ENCODE measurements at places on chromosomes 3 and 15.

DNA sequence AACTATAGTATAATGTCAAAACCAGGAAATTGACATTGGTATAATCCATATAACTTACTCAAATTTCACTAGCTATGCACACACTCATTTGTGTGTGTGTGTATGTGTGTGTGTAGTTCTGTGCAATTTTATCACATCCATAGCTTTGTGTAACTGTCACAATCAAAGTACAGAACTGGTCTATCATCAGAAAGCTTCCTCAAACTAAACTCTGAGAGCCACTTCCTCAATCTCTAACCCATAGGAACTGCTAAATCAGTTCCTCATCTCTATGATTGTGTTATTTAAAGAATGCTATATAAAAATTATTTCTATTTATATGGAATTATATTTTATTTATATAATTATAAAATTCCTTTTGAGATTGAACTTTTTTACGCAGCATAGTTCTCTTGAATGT lies 18.1 kb downstream of the LNP1 start:
- no peak for DNase-seq

DNA sequence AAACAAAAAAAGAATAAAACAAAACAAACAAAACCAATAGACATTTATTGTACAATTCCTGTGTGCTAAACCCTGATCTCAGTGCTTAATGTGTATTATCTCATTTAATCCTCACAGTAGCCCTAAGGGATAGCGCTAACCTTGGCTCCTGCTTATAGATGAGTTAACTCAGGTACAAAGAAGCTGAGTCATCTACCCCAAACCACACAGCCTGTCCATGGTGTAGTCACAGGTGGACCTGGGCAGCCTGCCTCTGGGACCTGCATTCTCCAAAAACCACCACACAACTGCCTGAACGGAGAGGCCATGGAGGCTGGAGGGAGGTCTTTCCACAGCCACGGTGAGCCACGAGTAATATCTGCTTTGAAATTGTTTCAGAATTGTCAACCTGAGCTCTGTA lies 5.5 kb upstream of the CLN6 start:
- no peak for DNase-seq

GRCh38 chr3:40267937-40268724 lies 41.4 kb upstream of the EIF1B start:
- DNase-seq, result no peak

DNA sequence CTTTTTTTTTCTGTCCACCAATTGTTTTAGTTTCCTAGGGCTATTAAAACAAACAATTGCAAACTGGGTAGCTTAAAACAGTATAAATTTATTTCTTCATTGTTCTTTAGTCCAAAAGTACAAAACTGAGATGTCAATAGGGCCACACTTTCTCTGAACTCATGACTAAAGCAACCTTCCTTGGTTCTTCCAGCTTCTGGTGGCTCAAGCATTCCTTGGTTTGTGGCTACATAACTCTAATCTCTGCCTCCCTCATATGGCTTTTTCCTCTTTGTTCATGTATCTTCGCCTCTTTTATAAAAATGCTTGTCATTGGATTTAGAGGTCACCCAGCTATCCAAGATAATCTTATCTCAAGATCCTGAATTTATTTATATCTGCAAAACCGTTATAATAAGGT lies 914.5 kb upstream of the EPHA6 start:
- DNase-seq, result no peak

DNA sequence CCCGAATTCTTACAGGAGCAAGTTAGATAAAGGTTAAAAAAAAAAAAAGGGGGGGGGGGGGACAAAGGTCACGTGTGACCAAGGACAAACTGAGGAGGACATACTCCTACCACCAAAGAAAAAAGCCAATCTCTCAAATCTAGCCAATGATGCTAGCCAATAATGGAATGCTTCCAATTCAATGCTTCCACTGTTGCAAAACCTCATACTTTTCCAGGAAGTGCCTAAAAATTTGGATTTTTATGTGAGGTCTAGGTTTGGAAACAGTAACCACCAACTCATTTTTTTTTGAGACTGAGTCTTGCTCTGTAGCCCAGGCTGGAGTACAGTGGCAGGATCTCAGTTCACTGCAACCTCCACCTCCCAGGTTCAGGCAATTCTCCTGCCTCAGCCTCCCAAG lies 11.4 kb downstream of the MSL2 start:
- DNase-seq, result no peak

GRCh38 chr15:66912001-66912400 lies 153.4 kb upstream of the SMAD3 start:
- no peak for DNase-seq

- DNase-seq, result no peak
These were observed 544 bp upstream of the TIMMDC1 start for GRCh38 chr3:119497820-119498185.

GRCh38 chr3:126518779-126519177 lies 1.2 kb upstream of the UROC1 start:
- no peak for DNase-seq

DNA sequence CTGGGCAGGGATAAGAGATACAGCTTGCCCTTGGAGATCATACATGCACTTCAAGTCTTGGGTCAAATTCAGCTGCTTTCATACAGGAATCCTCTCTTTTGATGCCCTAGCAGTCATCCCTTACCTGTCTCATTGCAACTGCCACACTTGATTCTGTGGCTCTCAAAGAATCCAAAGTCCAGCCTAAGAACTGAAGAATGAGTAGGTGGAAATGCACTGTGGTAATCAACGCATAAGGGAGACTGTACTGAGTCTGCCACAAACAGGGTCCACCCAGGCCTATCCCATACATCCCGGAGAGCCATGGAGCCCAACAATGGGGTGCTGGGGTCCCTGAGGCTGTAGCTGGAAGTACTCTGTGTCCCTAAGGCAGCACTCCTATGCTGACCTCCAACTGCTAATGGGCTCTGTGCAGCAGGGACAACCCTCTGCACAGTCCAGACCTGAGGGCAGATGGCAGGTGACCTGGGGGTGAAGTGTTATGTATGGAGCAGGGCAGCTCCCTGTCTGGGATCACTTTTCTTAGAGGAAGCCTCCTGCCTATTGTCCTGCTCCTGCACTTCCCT lies 1.7 kb upstream of the VPS18 start:
- DNase-seq, result no peak

- DNase-seq, result no peak
These were observed 80.2 kb downstream of the WNT5A start for GRCh38 chr3:55406696-55407425.

DNA sequence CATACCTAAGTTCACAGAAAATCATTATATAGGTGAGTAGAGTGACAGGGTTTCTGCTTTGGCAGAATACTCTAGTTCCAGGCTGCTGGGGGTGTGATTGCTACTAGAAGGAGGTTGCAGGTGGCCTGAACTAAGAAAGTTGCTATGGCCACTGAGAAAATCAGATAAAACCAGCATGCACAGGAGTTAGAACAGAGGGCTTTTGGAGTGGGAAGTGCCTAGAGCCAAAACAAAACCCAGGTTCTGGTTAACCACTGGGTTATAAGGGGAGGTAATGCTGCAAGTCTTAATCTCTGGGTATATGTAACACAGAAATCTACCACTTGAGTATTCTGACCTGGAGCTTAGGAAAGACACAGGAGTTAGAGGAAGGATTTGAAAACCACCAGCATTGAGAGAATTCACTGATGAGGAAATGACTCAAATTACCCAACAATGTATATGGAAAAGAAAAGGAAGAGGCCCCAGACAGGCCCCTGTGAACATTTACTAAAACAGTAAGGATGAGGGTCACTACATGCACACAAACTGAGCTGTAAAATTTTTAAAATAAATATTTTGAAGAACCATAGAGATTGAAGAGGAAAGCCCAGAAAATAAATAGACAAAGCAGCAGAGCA lies 60.0 kb downstream of the PLOD2 start:
- DNase-seq, result no peak

GRCh38 chr15:42131006-42131405 lies 25.4 kb downstream of the PLA2G4F start:
- DNase-seq, result no peak

DNA sequence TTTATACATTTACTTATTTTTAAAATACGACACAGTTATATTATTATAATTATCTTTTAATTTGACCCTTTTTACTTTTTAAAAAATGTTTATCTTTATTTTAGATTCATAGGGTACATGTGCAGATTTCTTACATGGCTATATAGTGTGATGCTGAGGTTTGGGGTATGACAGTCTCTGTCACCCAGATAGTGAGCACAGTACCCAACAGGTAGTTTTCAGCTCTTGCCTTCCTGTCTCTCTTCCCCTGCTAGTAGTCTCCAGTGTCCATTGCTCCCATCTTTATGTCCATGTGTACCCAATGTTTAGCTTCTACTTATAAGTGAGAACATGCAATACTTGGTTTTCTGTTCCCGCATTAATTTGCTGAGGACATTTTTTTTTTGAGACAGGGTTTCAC lies 21.8 kb upstream of the KCNMB2 start:
- no peak for DNase-seq

- DNase-seq, result no peak
These were observed 38.5 kb upstream of the CTSH start for GRCh38 chr15:78983146-78983918.

- DNase-seq, result no peak
These were observed 201.1 kb downstream of the NR1D2 start for GRCh38 chr3:24145981-24146822.

GRCh38 chr3:155441506-155441905 lies 148.0 kb upstream of the STRIT1 start:
- DNase-seq, result no peak

GRCh38 chr3:30248423-30248822 lies 358.0 kb upstream of the TGFBR2 start:
- no peak for DNase-seq

GRCh38 chr3:93961489-93961888 lies 12.2 kb downstream of the PROS1 start:
- no peak for DNase-seq

GRCh38 chr3:188233320-188233719 lies 79.4 kb downstream of the LPP start:
- DNase-seq, result no peak

- no peak for DNase-seq
These were observed 128.3 kb downstream of the SMAD6 start for GRCh38 chr15:66830358-66830757.

GRCh38 chr15:84725001-84725491 lies 9.1 kb upstream of the SEC11A start:
- DNase-seq, result no peak

GRCh38 chr3:112976001-112976400 lies 1.1 kb upstream of the CD200R1 start:
- no peak for DNase-seq

- no peak for DNase-seq
These were observed 11.0 kb upstream of the RAB7A start for GRCh38 chr3:128714887-128715491.

GRCh38 chr15:99464137-99464536 lies 101.6 kb upstream of the MEF2A start:
- no peak for DNase-seq

DNA sequence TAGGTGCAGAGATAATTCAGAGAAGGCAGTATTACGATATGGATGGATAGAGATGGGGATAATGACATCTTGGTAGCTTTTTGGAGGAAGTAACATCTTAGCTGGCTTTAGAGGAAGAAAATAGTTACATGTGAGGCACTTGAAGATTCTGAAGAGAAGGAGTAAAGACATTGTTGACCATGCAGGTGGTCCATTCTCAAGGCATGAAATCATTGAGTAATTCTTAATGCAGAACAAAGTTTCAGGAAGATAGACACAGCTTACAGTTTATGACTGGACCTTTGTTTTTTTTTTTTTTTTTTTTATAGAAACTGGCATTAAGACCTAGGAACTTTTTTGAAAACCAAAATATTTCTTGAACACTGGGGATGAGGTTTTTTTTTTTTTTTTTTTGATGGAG lies 28.2 kb downstream of the MBNL1 start:
- DNase-seq, result no peak

- DNase-seq, result no peak
These were observed 1.4 kb downstream of the VEPH1 start for GRCh38 chr3:157501863-157502262.

- no peak for DNase-seq
These were observed 28.2 kb downstream of the PIK3CB start for GRCh38 chr3:138806376-138807080.

GRCh38 chr3:52237657-52238172 lies 1.2 kb downstream of the TWF2 start:
- DNase-seq, result peak; percentile 4

DNA sequence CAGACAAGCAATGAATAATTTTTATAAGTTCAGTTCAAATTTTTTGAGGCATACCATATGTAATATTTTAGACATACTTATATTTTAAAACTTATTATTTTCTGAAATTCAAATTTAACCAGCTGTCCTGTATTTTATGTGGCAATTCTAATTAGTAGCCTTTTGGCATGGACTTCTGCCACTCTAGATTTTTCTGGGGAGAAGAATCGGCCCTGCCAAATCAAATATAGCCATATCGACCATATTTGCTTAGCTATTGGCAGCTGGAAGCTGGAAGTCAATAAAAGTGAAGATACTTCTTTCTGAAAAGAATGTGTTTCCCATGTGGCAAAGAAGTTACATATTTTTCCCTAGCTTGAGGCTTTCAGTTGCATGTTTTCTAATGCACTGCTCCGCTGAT lies 9.4 kb upstream of the RBMS3 start:
- no peak for DNase-seq

DNA sequence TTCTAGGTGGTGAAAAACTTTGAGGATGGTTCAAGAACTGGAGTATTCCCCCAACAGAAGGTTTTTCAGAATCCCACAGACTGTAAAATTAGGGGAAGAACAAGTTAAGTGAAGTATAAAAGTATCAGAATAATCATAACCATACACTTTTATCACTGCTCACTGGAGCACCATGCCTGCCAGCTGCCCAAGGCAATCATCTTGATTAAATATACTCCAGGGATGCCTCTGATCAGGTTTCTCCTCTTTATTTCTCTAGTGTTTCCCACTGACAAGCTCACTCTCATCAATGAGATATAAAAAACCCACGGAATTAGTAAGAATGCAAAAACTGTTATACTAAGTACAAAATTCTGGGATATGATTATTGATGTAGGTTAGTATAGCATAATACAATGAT lies 108.0 kb downstream of the STAG1 start:
- no peak for DNase-seq

DNA sequence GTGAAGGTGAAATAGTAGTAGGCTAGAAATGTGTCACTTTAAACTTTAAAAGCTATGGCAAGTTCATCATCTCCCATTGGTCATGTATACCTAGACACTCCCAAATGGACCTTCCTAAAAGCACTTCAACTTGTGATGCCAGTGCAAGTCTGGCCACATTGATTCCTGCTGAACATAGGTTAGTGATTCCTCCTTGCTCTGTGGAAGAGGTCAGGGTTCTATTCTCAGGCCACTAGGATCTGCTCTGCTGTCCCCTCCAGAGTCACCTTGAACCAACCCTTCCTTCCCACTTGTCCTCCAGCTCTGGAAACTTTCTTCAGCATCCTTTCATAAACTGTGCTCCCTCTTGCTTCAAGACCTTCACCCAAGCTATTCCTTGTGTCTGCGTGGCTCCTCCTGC lies 301.7 kb downstream of the RPLP1 start:
- no peak for DNase-seq

GRCh38 chr3:186132487-186132886 lies 23.6 kb upstream of the ETV5 start:
- DNase-seq, result no peak

- DNase-seq, result no peak
These were observed 40.3 kb downstream of the SPSB4 start for GRCh38 chr3:141091426-141091825.
